ENCODE measurements at places on chromosomes 4 and X. TPM values are rescaled to one million over a fixed set of nuclear protein-coding genes. Genes with fewer than 3 reads are reported as not detected.

Gene PCDH19
- not detected for total RNA-seq

Gene LPAR4
- total RNA-seq: not detected

Gene TCEAL6
- not detected for total RNA-seq

Gene POU3F4
- not detected for total RNA-seq

Gene CT47A7
- total RNA-seq: not detected

Gene SRPX2
- total RNA-seq: 20.6 TPM

Gene SULT1B1
- total RNA-seq: 0.18 TPM

Gene CTAG1A
- not detected for total RNA-seq

Gene AKAP14
- total RNA-seq: not detected

Gene APOO
- 9.0 TPM for total RNA-seq

Gene NSG1
- 0.56 TPM for total RNA-seq

Gene BRS3
- not detected for total RNA-seq

Gene TTC29
- not detected for total RNA-seq

Gene HHIP
- total RNA-seq: 8.6 TPM

Gene OPN1MW
- total RNA-seq: not detected

Gene EREG
- 0.36 TPM for total RNA-seq

Gene MAGEB10
- total RNA-seq: not detected

Gene GPC4
- total RNA-seq: 0.54 TPM

Gene FDCSP
- not detected for total RNA-seq

Gene UGT2B10
- total RNA-seq: not detected

Gene FAM241A
- under 0.01 TPM for total RNA-seq

Gene ERCC6L
- 5.4 TPM for total RNA-seq

Gene RRH
- not detected for total RNA-seq

Gene CYLC1
- not detected for total RNA-seq

Gene LDB2
- total RNA-seq: 92.8 TPM

Gene TMSB15B
- total RNA-seq: 7.9 TPM

Gene SULT1E1
- total RNA-seq: not detected

Gene ACE2
- not detected for total RNA-seq
